ENCODE measurements at places on chromosomes 2 and 18. TPM values are rescaled to one million over a fixed set of nuclear protein-coding genes. Genes with fewer than 3 reads are reported as not detected.

Gene ACVR1C
- 0.03 TPM for polyA plus RNA-seq

Gene PPP4R3B
- 11.0 TPM for polyA plus RNA-seq

DNA sequence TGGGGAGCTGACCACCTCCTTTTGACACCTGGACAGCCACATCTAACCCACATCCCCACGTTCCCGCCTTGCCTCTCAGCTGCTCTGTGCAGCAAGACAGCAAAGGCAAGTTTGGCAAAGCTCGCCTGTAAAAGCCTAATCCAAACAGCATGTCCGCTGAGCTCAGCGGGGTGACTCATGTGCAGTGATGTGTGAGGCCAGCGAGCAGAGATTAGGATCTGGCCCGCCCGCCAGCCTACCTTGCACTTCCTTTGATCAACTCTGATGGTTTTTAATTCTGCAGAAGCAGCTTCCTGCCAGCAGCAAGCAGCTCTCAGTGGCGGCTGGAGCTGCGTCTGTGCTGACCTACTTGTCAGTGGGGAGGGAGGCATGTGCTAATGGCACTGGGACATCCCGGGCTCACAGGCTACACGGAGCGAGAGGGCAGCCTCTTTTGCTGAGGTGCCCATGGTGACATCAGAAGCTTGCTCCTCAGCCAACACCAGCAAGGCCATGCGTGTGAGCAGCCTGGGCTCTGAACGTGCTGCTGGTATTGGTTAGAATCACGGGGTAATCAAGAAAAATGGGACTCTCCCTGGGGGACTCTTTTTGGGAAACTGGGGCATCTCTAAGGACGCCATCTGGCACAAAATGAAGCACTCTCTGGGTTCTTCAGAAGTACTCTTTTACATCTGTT, 36.0 kb upstream of the EML4 start:
- DNase-seq, result peak; percentile 85

DNA sequence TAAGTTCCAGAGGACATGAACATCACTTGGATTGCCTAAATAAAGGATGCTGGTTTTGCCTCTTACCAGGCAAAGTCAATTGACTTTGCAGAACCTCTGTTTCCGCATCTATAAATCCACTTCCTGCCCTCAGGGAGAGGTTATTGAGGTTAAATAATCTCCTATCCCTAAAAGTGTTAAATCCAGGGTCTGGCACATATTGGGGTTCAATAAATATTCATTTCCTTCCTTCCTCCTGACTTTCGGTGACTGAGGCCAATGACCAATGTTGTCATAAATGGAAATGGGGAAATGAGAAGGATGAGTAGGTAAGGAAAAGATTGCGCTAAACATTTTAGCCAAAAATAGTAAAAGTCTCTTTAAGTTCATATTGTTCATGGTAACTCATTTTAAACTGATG, 16.0 kb downstream of the BCL2 start:
- DNase-seq, result no peak

- DNase-seq, result no peak
Observed at GRCh38 chr2:55932843-55933242, 9.3 kb upstream of the EFEMP1 start.

DNA sequence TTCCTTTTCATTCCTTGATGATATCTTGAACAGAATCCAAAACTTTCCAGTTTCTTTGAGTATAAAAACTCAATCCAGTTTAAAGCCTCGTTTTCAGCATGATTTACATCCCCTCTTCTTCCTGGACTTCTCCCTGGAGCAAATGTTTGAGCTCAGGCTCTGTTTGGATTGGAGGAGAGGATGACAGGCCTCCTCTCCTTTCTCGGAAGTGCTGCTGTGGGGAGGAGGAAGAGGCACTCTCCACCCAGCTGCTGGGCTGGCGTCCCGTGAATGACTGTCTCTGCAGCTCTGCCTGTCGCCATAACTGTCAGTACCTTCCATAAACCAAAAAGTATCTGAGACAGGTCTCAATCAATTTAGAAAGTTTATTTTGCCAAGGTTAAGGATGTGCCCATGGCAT, 238.2 kb upstream of the AGAP1 start:
- no peak for DNase-seq

DNA sequence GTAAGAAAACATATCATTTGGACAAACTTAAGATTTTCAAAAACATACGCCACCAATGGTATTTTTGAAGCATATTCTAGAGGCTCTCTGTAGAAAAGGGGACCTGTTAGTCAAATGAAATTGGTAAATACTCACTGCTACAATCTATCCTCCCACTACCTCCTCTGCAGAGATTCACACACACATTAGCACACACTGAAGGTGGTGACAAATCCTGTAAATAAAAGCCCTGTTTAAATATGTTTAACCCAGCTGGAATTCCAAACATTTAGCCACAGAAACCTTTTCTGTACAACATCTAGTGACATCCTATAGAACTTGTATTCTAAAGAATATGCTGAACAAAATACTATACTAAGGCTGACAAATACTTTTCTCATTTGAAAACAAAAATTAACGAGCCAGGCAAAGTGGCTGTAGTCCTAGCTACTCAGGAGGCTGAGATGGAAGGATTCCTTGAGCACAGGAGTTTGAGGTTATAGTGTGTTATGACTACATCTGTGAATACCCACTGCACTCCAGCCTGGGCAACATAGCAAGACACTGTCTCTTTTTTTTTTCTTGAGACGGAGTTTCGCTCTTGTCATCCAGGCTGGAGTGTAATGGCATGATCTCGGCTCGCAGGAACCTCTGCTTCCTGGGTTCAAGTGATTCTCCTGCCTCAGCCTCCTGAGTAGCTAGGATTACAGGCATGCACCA, 25.9 kb downstream of the ALS2 start:
- DNase-seq, result no peak

DNA sequence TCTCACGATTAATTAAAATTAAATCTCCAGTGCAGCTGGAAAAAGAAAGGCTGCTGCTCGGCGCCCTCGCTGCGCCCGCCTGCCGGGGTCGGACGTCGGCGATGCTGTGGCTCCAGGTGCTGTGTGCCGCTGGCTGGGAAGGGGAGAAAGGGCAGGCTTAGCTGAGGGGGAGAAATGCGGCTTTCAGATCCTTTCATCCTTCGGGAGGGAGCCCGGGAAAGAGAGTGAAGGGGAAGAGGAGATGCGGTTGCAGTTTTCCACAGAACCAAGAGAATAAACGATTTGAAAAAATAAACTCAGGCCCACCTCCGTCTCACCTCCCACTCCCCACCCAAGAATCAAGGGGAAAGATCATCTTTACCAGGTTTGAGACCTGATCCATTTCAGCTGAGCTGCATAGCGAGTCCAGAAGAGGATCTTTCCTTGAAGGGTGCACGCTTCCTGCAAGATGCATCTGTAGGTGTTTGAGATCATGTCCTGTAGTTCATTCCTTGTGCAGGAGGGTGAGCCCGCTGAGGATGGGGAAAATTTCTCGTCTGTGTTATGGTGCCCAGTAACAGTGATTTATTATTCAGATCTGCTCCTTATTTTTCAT, 495 bp downstream of the TMEM169 start:
- peak; percentile 69 for DNase-seq

GRCh38 chr2:157124731-157125130, 132.8 kb upstream of the GALNT5 start:
- no peak for DNase-seq

DNA sequence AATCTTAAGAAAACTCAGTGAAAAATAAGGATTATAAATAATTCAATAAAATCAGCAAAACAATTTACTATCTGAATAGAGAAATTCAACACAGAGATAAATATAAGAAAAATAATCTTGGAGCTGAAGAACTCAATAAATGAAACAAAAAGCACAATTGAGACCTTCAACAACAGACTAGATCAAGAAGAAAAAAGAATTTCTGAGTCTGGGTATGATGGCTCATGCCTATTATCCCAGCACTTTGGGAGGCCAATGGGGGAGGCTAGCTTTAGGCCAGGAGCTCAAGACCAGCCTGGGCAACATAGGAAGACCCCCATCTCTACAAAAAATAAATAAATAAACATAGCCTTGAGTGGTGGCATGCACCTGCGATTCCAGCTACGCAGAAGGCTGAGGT, 1295.7 kb upstream of the NRXN1 start:
- no peak for DNase-seq
